Activated T-helper 1 cell treated with Interleukin-2 at 50 U/mL for 16 hours (primary cell): ENCODE measurements at places on chromosomes 2 and 18.

DNA sequence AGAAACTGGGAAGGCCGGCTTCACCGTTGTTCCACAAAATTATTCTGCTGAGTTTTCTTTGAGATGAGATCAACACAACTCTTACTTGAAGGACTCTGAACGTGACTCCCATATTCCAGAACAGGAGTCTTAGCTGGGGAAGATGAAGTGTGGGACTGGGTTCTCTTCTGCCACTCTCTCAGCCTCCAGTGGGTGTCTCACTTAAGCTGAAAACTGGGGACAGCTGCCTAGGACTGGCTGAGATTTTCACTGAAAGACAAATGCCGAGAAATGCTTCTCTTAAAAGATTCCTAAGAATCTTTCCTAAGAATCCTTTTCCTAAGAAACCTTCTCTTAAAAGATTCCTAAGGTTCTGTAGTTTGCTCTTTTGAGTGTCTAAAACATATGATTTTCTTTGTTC is 156.6 kb upstream of the LHCGR start:
- DNase-seq: no peak

- no peak for DNase-seq
These were observed 376.4 kb upstream of the ATP5MC3 start for GRCh38 chr2:175557810-175558377.

DNA sequence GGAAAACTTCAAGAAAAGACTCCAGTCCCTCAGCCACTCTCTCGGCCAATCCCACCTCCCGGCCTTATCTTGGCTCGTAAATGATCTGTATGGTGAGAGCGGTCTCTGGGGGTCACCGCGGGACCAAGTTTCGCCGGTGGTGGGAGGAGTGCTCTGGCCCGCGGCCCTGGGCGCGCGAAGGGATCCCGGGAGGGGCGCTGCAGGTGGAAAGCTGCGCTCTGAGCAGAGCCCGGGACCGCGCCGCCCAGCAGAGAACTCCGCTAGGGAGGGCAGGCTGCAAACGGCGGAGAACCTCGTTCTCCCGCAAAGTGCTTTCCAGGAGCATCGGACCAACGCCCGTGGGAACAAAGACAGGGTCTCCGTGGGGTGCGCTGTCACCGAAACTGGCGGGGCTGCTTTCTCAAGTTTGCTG is 622 bp downstream of the LRP2 start:
- DNase-seq: no peak

DNA sequence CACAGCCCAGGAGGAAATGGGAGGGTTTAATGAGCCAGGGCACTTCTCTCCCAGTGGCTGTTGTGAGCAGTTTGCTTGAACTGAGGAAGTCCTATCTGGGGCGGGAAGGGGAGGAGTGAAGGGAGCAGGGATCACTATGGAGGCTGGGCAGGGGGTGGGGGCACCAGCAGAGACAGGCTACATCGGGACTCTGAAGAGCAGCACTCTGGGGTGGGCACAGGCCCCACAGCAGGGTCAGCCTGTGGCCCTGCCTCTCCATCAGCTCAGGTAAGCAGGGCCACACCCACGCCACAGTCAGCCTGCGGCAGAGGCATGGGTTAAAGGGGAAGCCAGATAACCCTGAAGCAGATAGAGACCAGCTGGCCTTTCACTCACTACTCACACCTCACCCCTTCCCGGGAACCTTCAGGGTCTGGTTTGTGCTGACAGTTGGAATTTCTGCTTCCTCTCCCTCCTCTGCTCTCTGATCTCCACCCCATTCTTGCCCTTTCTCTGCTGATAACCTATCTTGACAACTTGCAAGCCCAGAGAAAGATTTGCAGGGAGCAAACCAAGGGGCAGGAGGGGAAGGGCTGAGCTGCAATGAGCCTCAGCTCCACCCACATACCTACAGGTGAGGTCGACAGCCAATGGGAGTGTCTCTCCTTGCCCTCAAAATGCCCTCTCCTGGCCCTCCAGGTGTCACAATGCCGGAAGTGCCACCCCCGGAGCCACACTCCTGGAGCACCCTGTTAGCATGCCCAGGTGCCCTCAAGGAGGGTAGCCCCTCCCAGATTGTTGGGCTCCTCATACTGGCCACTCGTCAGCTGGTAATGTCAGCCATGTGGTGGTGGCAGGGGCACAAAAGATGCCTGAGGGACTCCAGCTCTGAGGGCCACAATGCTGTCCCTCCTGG is 3.7 kb downstream of the SIGLEC15 start:
- no peak for DNase-seq

- no peak for DNase-seq
These were observed 71.9 kb downstream of the ACVR2A start for GRCh38 chr2:147916723-147917122.

DNA sequence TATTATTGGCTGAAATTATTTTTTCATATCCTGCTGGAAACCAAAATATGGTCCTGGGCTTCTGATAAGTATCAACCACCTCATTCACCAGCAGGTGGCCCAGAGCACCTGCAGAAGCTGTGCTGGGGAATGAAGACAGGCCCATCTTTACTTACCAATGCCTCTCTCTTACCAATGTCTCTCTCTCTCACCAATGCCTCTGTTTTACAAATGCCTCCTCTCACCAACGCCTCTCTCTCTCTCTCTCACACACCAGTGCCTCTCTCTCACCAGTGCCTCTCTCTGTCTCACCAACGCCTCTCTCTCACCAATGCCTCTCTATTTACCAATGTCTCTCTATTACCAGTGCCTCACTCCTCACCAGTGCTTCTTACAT is 2.3 kb upstream of the MAL start:
- DNase-seq: peak; percentile 41

DNA sequence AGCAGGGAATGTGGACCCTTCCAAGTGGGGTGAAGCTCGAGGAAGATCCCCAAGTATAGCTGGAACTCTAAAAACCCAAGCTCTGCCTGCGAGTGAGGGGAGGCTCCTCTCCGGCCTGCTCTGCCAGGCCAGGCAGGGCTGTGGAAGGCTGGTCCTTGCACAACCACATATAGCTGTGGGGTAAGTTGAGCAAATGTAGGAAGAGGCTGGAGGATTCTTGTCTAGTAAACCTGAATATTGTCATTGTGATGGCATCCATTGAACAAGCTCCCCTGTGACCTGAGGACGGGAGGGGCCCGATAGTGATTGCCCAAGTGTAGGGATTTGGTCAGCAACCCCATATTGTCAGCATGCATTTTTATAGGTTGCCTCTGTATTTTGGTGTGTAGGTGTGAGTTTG is 103.0 kb downstream of the ACKR3 start:
- no peak for DNase-seq
